DND-41 (cell line): ENCODE measurements at places on chromosomes 13 and 19.

DNA sequence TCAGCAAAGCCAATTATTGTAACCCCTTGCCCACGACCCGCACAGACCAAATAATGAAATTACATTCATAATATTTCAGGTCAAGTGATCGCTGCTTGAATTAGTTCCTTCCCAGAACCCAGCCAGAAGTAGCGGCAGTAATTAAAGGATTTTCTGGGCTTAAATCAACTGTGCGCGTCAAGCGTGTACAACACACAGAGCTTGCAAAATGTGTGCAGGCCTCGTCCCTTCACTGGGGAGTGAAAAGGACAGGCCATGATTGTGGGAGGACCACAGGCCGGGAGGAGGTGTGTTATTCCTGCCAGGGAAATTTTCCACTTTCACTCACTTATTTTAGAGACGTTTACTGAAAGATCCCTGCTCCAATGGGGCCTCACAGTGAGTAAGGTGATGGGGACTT is 84.9 kb downstream of the CHST8 start:
- DNase-seq: no peak

DNA sequence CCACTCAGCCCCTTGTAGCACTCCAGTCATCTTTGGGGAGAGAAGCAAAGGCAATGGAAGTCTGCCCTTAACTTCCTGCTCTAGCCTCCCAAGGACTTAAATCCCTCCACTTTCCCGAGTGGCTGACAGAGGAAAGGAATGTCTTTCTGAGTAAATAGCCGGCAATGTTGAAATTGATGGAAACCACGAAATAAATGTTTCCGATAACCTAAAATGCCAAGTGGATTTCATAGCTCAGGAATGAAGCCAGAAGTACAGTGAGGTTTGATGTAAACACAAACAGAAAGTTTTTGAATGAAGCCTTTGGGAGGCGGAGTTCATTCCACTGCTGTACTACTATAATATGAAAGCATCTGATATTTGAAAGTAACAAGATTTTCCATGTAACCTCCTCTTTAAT is 14.0 kb upstream of the TBC1D4 start:
- no peak for DNase-seq

DNA sequence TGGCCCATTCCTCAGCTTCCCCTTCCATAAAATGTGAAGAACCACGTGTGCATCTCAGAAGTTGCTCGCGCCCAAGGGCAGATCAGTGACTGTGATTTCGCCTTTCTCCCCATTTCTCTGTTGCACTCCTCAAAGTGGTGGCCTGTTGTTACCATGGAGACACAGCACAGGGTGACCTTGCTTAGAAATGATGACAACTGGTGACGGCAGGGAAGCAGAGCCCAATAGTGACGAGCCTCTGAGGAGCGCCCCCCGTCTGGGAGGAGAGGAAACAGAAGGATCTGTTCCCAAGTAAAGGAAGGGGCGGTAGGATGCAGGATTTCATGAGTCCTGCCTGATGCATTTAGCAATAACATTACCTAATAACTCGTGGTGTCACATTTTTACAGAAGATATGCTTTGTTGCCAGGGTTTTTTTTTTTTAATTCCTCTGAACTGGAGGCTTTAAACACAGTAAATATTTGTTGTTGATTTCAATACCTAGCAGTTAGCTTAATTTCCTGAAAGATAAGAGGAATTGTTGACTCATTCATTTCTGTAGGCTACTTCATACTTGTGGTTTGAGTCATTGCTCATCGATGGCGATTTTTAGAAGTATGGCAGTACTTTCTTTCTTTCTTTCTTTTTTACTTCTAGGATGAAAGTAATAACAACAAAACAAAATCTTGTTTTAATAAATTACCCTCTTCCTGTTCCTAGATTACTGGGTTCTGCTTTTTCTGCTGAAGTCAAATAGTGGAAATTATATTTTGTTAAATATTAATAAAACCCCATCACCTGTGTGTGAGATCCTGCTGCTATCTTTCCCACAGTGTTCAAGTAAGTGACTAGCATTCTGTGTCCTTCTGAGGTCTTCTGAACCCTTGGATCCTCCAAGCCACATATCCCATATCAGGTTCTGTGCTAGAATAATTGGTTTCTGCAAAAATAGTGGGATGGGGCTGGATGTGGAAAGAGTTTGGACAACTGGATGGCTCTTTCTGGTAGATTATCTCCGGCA is 36.0 kb downstream of the MBNL2 start:
- DNase-seq: no peak

- DNase-seq: no peak
These were observed 316.8 kb downstream of the ATP8A2 start for GRCh38 chr13:25688536-25688935.

GRCh38 chr13:98826146-98826545 is 73.7 kb upstream of the SLC15A1 start:
- no peak for DNase-seq

DNA sequence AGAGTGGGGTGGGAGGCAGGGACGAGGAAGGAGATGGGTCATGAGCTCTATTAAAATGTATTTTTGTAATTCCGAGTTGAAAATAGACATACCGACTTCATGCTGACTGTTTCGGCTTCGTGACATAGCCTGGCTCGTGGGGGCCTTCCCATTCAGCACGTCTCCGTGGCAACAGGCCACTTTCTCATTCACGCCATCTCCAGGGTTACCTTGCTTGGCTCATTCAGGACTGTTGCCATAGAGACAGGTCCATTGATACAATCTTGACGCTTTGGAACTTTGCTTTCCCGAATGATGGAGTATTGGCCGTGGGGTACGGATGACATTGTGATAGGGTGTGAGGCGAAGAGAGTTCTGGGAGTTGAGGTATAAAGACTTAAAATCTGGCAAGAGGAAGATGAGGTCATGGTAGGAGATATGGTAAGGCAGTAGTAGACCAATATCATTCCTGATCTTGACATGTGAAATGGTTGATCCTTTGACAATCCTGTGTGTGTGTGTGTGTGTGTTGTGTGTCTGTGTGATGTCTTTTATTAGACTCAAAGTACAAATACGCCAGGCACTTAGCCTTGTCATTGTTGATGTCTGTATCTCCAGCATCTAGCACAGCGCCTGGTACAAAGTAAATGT is 97.3 kb downstream of the CACNA1A start:
- DNase-seq: no peak

DNA sequence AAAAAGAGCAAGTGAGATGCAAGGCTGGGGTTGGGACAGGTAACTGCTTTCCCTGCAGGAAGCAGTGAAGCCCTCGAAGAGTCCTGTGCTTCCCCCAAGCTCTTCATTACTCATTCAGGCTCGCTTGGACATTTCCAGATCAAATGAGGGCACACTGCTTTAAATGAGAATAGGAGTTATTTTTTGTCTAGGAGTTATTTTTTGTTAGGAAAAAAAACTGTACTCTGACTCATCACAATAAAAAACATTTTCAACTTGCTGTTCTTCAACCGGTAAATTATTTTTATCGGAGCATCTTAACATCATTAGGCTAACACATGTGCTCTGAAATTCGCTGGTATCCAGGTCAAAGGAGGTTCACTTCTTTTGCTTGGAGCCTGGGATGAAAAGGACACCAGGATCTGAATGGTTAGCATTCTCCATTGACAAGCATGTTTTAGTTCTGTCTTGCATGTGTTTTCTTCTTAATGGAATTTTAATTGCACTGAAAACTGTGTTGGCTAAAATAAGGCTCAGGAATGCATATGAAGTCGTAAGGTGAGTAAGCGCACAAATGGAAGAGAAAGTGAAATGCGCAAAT is 80.7 kb upstream of the STK24 start:
- DNase-seq: no peak

GRCh38 chr19:7072541-7072940 is 3.0 kb downstream of the ZNF557 start:
- DNase-seq: no peak

DNA sequence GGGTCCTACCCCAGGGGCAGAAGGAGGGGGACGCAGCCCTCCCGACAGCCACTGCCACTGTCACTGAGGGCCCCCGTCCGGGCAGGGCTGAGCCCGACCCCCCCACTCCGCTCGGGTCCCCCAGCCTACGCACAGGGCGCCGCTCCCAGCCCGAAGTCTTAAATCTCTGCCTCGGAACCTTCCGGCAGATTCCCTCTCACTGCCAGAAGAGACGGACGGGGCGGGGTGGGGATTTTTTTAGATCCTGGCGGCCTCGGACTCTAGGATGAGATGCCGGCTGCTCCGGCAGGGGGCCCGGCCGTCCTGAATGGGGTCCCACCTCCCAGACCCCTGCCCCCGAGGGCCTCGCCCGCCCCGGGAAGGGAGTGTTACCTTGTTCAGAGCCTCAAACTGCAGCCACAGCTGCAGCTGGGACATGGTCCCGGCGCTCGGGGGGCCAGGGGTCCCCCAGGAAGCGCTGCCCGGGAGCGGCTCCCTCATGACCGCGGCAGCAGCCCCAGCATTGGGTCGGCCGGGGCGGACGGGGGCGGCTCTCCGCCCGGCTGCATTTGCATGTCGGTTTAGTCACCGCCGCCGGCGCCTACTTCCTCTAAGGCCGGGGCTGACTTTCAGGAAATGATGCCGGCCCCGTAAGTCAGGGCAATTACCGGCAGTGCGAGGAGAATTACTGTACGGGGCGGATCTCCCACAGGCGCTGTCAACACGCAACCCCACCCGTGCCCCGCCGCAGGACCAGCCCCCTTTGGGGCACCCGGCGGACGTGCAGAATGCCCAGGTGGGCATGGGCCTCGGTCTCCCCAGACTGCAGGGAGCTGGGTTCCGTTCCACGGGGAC is 28.1 kb downstream of the GPX4 start:
- peak; percentile 78 for DNase-seq

DNA sequence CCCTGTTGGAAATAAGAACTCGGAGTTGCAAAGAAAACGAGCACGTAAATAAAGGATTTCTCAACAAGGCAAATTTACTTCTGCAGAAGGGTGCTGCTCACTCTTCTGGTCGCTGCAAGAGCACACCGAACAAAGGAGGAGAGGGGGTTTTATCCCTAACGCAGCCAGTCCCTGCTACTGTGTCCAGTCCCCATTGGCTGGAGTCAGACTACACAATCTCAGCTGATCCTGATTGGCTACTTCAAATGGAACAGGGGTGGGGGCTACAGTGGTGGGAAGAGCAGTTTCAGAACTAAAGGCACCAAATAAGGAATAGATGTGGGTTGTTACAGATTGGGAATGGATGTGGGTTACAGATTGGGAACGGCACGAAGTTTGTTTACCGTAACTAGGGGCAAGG is 63.9 kb upstream of the MCF2L start:
- no peak for DNase-seq

- no peak for DNase-seq
These were observed 47.7 kb downstream of the GSX1 start for GRCh38 chr13:27839809-27840467.

DNA sequence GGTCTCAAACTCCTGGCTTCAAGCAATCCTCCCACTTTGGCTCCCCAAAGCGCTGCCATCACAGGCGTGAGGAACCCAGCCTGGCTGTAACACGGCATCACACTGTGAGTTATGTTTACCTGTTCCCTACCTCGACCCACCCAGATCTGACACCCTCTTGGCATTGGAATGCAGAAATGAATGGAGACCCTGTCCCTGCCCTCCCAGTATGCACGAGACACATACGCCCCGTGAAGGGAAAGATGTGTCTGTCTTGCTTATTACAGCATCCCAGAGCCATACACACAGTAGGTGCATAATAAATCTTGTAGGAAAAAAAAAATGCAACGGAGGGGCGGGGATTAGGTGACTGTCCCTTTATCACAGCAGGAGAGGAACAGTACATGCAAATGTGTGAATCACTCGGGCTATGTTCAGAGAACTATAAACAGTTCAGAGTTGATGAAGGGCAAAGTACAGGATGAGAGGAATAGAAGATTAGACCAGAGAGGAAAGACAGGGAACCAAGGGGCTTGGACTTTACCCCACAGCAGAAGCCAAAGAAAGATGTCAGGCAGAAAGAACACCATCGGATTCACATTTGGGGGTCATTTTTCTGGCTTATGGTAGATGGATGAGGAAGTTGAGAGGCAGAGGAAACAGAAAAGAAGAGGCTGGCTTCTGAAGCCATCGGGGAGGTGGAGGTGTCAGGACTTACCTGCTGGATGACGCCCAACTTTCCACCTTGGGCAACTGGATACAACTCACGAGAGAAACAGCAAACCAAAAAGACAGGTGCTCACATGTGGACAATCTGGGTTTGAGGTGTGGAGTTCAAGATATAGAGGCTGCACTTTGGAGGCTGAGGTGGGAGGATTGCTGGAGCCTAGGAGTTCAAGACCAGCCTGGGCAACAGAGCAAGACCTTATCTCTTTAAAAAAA is 94.3 kb downstream of the INSR start:
- DNase-seq: no peak

DNA sequence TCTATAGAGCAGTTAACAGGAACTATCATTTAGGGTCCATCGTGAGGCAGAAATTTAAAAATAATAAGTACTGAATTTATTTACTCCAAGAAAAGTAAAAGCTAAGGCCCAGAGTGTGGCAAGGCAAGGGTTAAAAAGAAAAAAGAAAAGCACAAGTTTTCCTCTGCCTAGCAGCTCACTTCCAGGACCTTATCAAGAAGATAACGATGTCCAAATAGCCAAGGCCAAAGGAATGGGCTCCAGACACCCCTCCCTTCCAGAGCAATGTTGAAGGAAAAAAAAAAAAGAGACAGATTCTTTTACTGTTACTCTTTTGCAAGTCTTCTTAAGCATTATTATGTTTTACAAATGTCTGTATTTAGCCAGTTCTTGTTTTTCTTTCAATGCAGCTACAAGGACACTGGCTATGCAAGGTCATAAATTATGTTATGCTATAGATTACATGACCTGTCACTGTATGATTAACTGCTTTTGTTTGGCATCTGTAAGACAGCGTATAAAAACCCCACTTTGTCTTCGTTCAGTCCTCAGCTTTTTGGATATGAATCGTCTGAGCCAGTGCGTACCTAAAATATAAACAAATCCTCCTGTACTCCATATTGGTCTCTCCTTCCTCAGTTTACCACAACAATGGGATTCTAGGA is 2.9 kb upstream of the ZNF700 start:
- no peak for DNase-seq

DNA sequence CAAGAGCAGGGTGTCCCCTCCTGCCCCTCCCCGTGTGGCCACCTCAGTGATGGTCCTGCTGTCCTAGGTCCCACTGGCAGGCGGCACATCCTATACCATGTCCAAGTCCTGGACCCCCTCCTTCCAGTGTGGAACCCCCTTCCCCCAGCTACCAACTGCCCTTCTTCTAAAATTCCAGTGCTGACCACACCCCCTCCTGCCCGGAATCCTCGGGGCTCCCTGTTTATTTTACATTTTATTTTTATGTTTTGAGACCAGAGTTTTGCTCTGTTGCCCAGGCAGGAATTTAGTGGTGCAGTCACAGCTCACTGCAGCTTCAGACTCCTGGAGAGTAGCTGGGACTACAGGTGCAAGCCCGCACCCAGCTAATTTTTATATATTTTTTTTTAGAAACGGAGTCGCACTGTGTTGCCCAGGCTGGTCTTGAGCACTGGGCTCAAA is 945 bp upstream of the CPAMD8 start:
- DNase-seq: no peak
